ENCODE measurements at places on chromosomes 2 and 18.

DNA sequence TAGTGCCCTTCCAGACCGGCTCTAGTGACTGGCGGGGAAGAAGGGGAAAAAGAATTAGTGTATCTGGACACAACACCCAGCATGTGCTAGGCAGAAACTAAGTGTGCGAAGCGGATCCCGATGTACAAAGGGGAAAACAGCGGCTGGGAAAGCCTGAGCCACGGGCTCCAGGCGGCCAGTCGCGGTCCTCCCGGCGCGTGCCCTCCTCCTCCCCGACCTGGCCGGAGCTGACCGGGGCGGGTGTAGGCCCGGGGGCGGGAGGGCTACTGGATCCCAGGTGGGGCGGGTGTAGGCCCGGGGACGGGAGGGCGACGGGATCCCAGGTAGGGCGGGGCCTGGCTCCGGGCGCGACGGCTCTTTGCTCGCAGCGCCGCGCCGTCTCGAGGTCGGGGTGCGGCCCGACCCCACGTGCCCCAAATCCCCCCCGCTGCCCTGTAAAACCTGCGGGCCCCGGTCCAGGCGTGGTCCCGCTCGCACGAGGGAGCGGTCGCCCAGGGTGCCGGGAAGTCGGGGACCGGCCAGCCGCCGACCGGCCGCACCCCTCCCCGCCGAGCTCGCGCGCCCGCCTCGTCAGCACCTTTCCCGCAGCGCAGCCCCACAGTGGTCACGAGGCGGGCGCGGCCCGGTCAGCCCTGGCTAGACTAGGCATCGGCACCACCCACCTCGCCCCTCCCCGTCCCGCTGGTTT lies 48.8 kb downstream of the C2orf42 start:
- DNase-seq: no peak

- no peak for DNase-seq
Observed at GRCh38 chr2:99259465-99259864, 4.0 kb upstream of the LYG2 start.

GRCh38 chr2:230042195-230042594 lies 26.5 kb downstream of the SLC16A14 start:
- no peak for DNase-seq

- DNase-seq: no peak
Observed at GRCh38 chr2:173298536-173299097, 56.1 kb upstream of the CDCA7 start.

GRCh38 chr2:235679471-235679870 lies 185.6 kb downstream of the AGAP1 start:
- no peak for DNase-seq

GRCh38 chr2:56380861-56381260 lies 197.1 kb downstream of the CCDC85A start:
- DNase-seq: no peak

Measured in stimulated activated CD4-positive, alpha-beta T cell treated with anti-CD3 and anti-CD28 coated beads, Interleukin-4, amount 100 ng/mL, for 4 hours (primary cell).